ENCODE measurements at places on chromosomes 4 and X.

DNA sequence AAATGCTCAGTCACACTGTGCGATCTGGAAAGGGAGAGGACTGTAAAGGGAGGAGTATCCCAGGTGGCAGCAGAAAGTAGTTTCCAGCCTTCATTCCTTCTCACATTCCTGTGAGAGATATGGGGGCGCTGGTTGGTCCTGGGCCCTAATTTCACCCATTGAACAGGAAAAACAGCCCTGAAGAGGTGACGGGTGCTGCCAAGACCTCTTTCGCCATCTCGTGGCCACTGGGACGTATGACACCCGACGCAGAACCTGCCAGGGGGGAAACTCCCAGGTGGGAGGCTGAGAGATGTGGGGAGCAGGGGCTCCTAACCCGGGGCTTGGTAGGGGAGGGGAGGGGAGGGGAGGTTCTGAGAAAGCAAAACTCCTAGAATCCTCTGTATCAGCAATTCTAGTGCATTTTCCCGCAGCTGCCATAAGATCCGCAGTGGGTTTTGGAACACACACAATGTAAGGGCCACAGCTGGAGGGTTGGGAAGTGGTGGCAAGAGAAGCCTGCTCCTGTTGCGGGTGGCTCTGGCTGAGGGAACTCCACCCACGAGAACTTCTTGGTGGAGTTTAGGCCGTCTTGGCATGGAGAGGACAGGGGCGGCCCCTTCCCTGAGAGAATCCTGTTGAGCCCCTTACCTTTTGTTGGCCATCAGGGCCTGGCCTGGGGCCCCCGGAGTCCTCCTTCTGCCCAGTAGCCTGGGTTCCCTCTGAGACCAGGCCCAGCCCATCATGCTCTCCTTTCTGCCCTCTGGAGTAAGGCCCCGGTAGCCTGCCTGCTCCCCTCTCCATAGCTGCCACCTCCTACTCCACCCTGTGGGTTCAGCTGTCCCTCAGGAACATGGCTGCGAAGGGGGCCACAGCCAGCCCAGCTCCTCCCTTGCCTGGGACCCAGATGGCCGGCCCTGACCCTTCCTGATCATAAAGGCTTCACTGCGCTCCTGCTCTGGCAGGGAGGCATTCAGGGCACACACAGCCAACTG lies 134.1 kb downstream of the OR13H1 start:
- DNase-seq = peak; percentile 4

DNA sequence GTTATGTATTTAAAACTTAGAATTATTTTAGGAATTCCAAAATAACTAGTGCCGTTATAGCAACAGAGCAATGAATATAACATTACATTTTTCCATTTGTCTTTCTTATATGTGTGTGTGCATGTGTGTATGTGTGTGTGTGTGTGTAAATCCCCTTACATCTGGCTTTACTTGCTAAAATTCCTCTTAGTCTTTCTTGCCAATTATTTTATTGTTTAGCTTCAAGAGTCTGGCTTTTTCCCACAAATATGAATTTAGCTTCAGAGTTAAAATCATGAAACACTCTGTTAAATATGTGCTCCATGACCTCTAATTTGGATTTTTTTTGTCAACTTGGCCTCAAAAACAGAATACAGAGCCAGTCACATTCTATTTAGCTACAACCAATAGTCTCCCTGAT lies 18.9 kb downstream of the FGF13 start:
- no peak for DNase-seq

DNA sequence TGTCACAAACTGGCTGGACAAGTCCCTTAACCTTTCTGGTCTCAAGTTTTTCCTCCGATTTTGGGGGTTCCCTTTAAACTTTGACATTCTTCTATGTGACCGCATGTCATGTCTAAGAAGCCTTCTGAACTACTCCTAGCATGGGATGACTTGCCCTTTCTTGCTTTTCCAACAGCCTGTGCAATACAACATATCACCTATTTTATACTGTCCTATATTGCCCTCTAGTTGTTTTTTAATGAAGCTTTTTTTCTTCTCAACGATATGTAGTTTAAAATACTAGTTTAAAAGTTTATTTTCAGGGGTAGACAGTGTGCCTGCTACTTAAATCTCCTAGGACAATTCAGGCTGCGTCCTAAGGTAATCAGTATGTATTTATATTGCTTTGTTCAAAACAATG lies 1.0 kb upstream of the IGBP1 start:
- DNase-seq = no peak

DNA sequence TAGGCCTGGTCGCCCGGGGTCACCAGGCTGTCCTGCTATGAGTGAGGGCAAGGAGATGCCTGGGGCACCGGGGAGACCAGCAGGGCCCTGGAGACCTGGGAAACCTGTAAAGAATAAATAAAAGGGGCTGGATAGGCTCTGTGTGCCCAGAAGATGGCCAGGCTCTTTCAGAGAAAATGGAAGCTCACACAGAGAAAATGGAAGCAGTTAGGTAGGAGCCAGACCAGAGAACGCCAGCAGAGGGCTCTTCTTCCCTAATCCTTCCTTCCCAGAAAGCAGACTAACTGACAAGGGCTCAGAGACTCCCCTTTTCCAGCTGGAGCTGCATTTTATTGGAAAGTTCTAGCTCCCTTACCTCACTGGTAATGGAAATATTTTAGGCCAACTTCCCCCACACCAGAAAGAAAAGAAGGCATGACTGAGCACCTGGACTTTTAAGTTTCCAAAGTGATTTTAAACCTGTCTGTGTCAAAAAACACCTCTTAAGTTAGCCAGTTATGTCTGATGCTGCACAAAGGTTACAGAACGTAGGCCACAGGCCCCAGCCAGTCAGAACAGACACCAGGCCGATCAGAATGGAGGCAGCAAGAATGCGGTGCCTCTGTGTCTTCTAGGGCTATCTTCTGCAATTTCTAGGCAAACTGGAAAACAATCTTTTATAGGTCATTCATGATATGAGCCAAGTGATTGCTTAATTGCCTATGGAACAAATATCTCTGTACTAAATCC lies 74.0 kb downstream of the ATG4A start:
- no peak for DNase-seq

- no peak for DNase-seq
These were observed 491 bp downstream of the COL4A5 start for GRCh38 chrX:108439961-108440696.

- no peak for DNase-seq
These were observed 76.4 kb downstream of the EFHC2 start for GRCh38 chrX:44267116-44267515.

DNA sequence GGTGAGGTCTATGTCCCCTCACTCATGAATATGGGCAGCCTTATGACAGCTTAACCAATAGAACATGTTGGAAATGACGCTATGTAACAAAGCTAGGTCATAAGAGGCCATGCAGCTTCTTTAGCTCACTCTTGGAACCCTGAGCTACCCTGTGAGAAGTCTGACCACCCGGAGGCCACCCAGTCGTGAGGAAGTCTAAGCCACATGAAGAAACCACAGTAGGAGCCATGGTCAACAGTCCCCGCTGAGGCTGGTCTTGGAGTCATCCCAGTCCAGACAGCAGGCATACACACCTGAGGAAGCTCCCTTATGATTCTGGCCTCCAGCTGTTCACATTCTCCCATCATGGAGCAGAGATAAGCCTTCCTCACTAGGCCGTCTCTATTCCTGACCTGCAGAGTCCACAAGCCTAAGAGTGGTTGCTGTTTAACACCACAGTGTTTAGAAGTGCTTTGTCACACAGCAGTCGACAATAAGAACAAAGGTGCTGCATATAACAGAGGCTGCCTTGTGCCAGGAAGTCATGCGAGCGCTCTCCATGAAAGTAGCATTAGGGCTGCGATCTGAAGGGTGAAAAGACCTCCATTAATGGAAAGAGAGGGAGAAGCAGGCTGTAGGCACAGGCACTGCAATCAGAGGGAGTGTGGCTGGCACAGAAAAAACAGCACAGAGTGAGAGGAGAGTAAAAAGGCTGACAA lies 38.2 kb downstream of the TSPAN5 start:
- DNase-seq = no peak

- no peak for DNase-seq
These were observed 79.3 kb downstream of the FBXW7 start for GRCh38 chr4:152456609-152457008.

DNA sequence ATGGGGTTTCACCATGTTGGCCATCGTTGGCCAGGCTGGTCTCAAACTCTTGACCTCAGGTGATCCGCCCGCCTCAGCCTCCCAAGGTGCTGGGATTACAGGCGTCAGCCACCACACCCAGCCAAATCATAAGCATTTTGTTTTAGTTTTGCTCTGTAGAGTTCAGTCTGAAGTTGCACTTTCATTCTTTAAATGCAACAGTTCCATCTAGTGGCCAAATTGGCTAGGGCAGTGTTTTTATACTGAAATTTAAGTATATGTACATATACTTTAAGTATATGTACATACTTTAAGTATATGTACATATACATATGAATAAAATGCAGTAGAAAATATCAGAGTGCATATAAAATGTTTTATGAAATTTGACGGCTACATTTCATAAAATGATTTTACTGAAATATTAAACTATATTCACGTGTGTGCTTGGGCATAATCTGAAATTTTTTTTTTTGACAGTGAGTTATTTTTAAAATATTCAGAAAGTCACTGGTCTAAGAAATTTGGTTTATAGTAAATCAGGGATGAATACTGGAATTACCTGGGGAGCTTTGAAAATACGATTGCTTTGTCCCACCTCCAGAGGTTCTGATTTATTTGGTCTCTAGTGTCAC lies 145.5 kb downstream of the NWD2 start:
- no peak for DNase-seq

DNA sequence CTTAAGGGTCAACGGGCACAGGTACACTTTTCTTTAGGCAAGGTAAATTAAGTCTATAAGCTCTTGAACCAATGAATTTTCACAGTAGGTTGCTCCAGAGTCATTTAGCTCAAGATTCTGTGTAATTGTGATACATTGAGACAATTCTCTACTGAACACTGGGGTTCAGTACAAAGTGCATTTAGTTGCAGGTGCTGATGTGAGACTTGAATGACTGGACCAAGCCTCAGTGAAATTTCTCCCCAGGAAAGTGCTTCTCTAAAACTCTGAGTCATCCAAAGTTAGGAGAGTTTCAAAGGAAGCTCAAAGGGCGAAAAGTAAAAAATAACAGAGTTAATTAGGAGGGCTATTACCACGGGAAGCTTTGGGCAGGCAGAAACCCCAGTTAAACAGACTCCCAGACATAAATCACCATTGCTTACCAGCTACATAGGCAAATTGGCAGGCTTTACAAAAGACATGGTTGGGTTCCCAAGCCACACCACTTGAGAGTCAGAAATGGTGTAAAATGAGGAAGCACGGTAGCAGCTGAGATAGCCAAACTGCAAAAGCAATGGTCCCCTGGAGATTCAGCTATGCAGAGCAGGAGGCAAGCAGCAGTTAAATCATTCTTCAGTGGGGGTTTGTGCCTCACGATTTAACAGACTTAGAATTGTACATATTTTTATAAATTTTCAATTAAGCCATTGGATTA lies 202.6 kb downstream of the PCDH19 start:
- no peak for DNase-seq

- DNase-seq = no peak
These were observed 43.3 kb downstream of the HOPX start for GRCh38 chr4:56637791-56638190.

DNA sequence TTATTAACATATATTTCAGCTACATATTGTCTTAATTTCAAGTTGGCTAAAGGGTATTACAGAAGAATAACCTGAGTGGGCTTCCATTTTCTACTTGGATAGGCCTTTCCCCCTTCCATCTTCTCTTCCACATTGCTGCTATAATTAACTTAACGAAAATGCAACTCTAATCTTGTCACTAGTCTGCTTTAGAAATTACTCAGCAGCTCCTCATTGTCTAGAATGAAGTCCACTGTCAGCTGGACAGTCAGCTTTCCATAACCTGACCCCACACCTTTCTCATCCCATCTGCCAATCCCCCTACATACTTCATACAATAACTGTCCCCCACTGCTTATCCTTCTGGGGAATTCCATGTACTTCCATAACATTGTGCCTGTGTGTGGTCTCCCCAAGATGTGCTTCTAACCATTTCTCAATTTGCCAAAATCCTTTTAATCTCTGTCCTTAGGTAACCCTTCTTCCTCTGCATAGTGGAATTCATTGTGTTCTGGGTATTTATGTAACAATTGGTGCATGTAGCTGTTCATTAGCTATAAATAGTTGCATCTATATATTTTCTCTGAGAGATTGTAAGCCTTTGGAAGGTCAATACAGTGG lies 4.8 kb downstream of the MND1 start:
- DNase-seq = no peak

- DNase-seq = no peak
These were observed 254.5 kb downstream of the RAPGEF2 start for GRCh38 chr4:159357350-159357749.

DNA sequence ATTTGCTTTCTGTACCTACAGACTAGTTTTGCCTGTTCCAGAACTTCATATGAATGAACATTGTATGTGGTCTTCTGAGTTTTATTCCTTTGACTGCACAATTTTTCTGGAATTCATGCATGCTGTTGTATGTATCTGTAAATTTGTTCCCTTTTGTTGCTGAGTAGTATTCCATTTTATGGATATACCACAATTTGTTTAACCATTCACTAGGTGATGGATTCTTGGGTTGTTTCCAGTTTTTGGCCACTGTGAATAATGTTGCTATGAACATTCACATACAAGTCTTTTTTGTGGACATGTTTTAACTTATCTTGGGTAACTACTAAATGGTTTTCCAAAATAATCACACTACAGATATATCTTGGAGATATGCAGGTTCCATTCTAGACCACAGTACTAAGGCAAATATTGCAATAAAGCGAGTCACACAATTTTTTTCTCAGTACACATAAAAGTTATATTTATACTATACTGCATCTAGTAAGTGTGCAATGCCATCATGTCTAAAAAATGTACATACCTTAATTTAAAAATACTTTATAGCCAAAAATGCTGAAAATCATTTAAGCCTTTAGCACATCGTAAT lies 58.7 kb downstream of the TSPAN5 start:
- no peak for DNase-seq

GRCh38 chr4:155941085-155941790 lies 12.4 kb downstream of the CTSO start:
- DNase-seq = no peak

- no peak for DNase-seq
These were observed 96.3 kb upstream of the NKX1-1 start for GRCh38 chr4:1502501-1502886.

DNA sequence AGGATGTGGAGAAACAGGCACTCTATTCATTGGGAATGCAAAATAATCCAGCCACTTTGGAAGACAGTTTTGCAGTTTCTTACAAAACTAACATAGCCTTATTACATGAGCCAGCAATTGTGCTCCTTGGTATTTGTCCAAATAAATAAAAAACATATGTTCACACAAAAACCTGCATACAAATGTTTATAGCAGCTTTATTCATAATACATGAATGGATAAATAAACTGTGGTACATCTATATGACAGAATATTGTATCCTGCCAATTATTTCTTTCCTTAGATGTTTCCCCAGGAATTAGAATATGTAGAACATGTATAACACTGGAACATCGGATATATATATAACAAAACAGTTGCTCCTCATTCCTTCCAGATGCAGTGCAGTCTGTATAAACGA lies 57.7 kb upstream of the VEGFC start:
- DNase-seq = no peak

- DNase-seq = no peak
These were observed 102.6 kb downstream of the AMELX start for GRCh38 chrX:11395859-11396258.

- no peak for DNase-seq
These were observed 50.5 kb downstream of the GPR174 start for GRCh38 chrX:79195027-79195426.

GRCh38 chr4:13260513-13260912 lies 223.6 kb downstream of the RAB28 start:
- no peak for DNase-seq

- DNase-seq = no peak
These were observed 653 bp downstream of the HHIP start for GRCh38 chr4:144646523-144647094.

- no peak for DNase-seq
These were observed 376.4 kb upstream of the NOCT start for GRCh38 chr4:138639018-138639741.
